ENCODE measurements at places on chromosomes 2 and 18.

DNA sequence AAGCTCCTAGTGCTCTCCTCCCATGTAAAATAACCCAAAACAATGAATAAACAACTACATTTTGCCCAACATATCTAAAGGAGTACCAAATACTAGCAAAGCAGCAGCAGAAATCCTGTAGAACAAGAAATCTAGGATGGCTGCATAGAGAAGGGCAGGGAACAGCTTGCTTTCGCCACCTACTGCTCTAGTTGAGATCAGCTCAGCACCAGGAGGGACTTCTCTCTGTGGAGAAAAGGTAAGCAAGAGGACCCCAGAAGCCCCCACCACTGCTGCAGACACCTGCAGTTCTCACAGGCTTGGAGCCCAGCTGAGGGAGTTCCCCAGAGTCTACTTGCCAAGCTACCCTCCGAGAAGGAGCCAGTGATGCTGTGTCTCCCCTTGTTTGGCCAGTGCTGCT, 243.0 kb upstream of the CHST9 start:
- no peak for DNase-seq

DNA sequence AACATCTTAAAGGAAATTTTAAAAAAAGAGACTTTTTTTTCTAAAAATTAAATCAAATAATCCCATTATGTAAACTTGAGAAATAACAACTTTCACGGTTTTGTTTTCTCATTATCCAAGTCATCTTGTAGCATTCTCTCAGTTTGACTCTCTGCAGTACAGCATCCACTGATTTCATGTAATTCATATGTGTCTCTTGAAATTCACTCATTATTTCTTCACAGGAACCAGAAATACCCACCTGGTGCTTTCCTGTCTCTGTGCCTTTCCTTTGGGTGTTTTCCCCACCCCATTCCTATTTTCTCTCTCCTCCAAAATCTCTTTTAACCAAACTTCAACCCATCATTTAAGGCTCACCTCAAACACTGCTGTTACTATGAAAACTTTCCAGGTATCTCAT, 116.1 kb upstream of the STK17B start:
- no peak for DNase-seq

DNA sequence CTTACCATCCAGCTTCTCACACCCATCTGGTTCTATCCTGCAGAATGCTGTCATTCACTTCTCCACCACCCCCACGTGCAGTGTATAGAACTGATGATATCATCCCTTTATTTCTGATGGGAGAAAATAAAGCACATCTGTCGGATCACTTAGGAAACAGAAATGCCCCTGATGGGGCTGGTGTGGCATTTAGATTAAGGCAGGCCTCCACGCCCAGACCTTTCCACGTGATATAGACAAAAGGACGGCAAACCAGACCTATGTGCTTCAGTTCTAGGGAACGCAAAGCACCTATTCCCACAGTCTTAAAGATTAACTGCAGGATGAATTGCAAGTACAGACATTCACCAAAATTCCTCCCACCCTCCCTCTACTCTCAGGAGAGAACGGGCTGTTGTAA, 27.6 kb upstream of the CABLES1 start:
- DNase-seq: no peak

- no peak for DNase-seq
Measured at GRCh38 chr2:73284296-73285158, at the start of gene FBXO41. Gene FBXO41, minus strand, starts transcription at chr2:73284478. Its CDS starts 14,848 bp downstream, at chr2:73269630.

DNA sequence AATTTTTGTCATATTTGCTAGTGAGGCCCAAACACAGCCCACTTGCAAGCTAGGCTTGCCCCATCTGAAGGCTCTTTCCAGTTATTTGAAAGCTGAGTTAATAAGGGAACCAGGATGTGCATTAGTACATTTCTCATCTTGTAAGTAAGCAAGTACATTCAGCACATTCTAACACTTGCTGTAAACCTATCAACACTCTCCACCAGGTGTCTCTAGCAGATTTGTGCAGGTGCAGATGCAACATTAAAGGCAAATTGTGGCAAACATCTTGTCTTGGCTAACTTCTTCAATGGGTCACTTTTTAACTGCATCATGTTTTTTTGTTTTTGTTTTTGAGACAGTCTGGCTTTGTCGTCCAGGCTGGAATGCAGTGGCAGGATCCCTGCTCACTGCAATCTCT, 25.3 kb upstream of the MFSD6 start:
- peak; percentile 60 for DNase-seq

DNA sequence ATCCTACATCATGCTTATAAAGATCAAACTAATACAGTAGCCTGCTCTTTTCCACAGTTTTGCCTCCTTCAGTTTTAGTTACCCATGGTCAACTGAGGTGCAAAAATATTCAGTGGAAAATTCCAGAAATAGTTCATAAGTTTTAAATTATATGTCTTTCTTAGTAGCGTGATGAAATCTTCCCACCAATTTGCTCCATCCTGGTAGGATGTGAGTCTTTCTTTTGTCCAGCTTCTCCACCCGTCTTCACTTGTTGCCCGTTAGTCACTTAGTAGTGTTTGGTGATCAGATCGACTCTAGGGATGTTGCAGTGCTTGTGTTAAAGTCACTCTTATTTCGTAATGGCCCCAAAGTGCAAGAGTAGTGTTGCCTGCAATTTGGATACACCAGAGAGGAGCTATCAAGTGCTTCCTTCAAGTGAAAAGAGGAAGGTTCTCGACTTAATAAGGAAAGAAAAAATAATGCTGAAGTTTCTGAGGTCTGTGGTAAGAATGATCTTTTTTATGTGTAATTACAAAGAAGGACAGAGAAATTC, 57.0 kb downstream of the CEP192 start:
- no peak for DNase-seq

All from DMS153 (cell line).